Sciatic nerve (tissue), 2 donors: ENCODE measurements at places on chromosomes 16 and 17. TPM values are rescaled to one million over a fixed set of nuclear protein-coding genes. Genes with fewer than 3 reads are reported as not detected.

Gene ANKS4B
- not detected for total RNA-seq

Gene KCNAB3
- total RNA-seq = 1.2 TPM

Gene RNF166
- 28.6 TPM for total RNA-seq

Gene ERN1
- total RNA-seq = 22.2 TPM

Gene UTS2R
- not detected for total RNA-seq

Gene OR2C1
- 0.40 TPM for total RNA-seq

Gene MT1M
- total RNA-seq = 6.7 TPM
